Endodermal cell (in vitro differentiated cells): ENCODE measurements at places on chromosomes 6 and 20. TPM values are rescaled to one million over a fixed set of nuclear protein-coding genes. Genes with fewer than 3 reads are reported as not detected.

DNA sequence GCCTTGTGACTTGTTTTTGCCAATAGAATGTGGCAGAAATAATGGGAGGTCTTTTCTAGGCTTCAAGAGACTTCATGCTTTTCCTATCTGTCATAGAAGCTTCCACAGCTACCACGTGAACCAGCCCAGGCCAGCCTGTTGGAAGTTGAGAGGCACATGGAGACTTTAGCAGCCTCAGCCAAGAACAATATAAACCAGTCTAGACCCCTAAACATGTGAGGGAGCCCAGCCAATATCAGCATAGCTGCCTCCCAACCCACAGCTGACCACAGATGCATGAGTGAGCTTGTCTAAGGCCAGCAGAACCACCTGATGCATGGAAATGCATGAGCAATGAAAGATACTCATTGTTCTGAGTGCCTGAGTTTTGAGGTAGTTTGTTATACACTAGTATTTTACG is 540.7 kb upstream of the BTBD3 start:
- H3K27me3 ChIP-seq = no peaks in the 10 kb centered on the region
- no peaks in the 10 kb centered on the region for H3K36me3 ChIP-seq
- peaks cover 5% of the 10 kb centered on the region for H3K4me1 ChIP-seq
- no peak for DNase-seq

DNA sequence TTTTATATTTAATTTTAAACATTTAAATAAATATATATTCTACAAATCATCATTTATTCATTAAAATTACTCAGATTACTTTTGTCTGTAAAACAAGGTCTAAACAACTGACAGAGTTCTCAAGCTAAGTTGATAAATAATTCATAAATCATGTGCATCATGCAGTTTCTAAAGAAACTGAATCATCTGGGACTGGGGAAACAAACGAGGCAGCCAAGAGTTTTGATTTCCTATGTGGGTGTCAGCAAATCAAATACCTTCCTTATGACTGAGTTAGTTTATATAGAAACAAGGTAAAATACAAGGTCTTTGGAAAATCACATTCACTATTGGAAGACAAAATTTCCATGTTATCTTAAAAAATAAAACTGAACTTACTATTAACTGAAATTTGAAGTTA is 149.9 kb upstream of the BEND6 start:
- no peak overlapping the region for H3K27ac ChIP-seq
- no peaks in the 10 kb centered on the region for H3K36me3 ChIP-seq
- no peak for DNase-seq
- H3K4me3 ChIP-seq = no peak overlapping the region

DNA sequence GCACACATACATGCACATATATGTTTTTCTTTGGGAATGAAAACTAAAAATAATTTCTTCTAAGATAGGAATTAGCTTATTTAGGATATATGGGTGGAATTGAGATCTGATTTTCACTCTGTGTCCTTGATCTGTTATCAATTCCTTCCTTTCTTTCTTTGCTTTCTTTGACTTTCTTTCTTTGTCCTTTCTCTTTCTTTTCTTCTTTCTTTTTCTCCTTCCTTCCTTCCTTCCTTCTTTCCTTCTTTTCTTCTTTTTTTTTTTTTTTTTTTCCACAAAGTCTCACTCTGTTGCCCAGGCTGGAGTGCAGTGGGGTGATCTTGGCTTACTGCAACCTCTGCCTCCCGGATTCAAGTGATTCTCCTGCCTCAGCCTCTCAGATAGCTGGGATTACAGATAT is 28.1 kb downstream of the PCMT1 start:
- no peak overlapping the region for H3K27ac ChIP-seq
- H3K4me1 ChIP-seq = no peaks in the 10 kb centered on the region
- H3K4me3 ChIP-seq = no peak overlapping the region
- H3K36me3 ChIP-seq = peaks cover 77% of the 10 kb centered on the region
- H3K27me3 ChIP-seq = no peaks in the 10 kb centered on the region
- no peak for DNase-seq

Gene GLP1R
- total RNA-seq = 0.15 and 0.25 TPM in 2 replicates

Gene ANGPT4
- 0.14 to 0.31 TPM (median 0.25 TPM) in 3 replicates for total RNA-seq

Gene GTSF1L
- total RNA-seq = not detected in 3 replicates
